T-cell (primary cell): ENCODE measurements at places on chromosomes 12 and 14. TPM values are rescaled to one million over a fixed set of nuclear protein-coding genes. Genes with fewer than 3 reads are reported as not detected.

DNA sequence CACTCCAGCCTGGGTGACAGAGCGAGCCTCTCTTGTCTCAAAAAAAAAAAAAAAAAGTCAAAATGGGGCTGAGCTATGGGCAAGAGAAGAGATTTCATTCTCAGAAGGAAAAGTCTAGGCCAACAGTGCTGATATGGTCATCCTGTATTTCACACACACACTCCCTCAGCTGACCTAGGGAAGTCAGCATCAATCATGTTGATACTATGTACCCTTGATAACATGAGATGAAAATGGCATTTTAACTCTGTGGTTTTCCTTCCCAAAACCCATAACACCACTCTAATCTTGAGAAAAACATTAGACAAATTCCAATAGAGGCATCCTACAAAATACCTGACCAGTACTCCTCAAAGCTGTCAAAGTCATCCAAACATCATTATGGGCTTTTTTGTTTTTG, 2.3 kb upstream of the NEMP1 start:
- H3K27ac ChIP-seq = no peak overlapping the region
- peaks cover 24% of the 10 kb centered on the region for H3K4me1 ChIP-seq

Gene SERPINA4
- total RNA-seq = not detected

- no peak overlapping the region for H3K27ac ChIP-seq
- no peaks in the 10 kb centered on the region for H3K27me3 ChIP-seq
- H3K4me1 ChIP-seq = no peaks in the 10 kb centered on the region
- DNase-seq = no peak
These were observed 256.0 kb downstream of the PCNX1 start for GRCh38 chr14:71163050-71163841.

DNA sequence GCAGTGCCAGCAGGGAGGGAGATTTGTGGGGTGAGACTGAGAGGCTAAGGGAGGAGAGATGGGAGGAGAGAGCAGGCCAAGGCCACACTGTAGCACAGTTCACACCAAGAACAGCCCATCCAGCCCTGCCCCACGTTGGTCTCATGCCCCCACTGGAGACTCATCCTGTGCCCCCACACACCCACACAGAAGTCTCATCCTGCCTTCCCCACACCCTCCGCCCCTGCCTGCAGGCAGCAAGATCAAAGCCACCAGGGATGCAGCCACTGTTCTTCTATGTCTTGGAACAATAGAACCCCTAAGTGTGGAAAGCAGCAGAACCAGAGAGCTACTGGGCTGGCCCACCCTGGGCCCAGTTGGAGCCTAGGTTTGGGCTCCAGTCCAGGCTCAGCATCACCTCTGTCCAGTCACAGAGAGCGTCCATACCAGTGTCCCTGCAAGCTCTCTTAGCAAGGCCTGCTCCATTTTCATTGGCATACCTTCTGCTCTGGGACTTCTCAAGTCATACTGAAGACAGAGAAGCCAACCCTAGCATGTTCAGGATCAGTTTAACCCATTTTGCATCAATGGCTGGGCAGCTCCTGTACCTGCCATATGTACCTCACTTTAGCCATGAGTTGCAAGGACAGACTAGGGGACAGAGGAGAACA, 31.7 kb upstream of the HDAC7 start:
- H3K36me3 ChIP-seq = no peaks in the 10 kb centered on the region
- H3K4me1 ChIP-seq = no peaks in the 10 kb centered on the region

- no peaks in the 10 kb centered on the region for H3K4me1 ChIP-seq
- DNase-seq = no peak
- no peaks in the 10 kb centered on the region for H3K27me3 ChIP-seq
- H3K27ac ChIP-seq = no peak overlapping the region
- no peaks in the 10 kb centered on the region for H3K36me3 ChIP-seq
- H3K4me3 ChIP-seq = no peak overlapping the region
These were observed 393.1 kb upstream of the RGS6 start for GRCh38 chr14:71538938-71539649.

Gene TRPV4
- not detected for total RNA-seq

Gene CLEC4D
- not detected for total RNA-seq

GRCh38 chr14:34038358-34039057, 87.6 kb upstream of the EGLN3 start:
- no peaks in the 10 kb centered on the region for H3K27me3 ChIP-seq
- H3K4me1 ChIP-seq = peaks cover 2% of the 10 kb centered on the region
- H3K36me3 ChIP-seq = no peaks in the 10 kb centered on the region
- no peak for DNase-seq
- no peak overlapping the region for H3K4me3 ChIP-seq

Gene FBXO33
- total RNA-seq = 64.0 TPM

DNA sequence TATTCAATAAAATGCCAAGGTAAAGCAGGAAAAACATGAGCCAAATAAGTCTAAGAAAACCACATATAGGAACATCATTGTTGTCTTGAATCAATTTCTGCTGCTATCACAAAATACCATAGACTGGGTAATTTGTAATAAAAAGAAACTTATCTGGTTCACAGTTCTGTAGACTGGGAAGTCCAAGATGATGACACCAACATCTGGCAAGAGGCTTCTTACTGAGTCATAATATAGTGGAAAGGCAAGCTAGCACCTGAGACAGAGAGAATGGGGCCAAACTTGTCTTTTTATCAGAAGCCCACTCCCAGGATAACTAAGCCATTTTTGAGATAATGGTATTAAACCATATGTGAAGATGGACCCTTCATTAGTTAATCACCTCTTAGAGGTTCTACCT, 975.9 kb downstream of the FLRT2 start:
- H3K36me3 ChIP-seq = no peaks in the 10 kb centered on the region
- H3K27me3 ChIP-seq = no peaks in the 10 kb centered on the region
- no peaks in the 10 kb centered on the region for H3K4me1 ChIP-seq
- H3K27ac ChIP-seq = no peak overlapping the region
- DNase-seq = no peak

DNA sequence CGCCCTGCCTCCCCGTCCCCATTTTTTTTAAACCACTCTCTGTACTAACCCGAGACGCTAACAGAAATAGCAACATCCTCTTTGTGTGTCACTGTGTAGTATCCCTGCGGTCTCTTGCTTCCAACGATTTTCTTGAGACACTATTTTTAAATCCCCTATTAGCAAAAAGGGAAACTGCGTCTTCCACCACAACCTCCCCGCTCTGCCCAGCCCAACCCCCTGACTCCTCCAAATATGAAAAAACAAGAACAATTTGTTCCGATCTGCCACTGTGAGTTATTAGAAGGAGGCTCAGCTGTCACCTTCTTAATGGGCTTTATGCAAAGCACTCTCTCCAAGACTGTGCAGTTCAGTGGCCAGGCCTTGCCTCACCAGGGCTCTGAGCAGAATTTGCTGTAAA, 76.3 kb downstream of the MAP1LC3B2 start:
- H3K27me3 ChIP-seq = peaks cover 12% of the 10 kb centered on the region
- no peak overlapping the region for H3K27ac ChIP-seq
- H3K4me3 ChIP-seq = no peak overlapping the region
- H3K36me3 ChIP-seq = no peaks in the 10 kb centered on the region
- no peak for DNase-seq

DNA sequence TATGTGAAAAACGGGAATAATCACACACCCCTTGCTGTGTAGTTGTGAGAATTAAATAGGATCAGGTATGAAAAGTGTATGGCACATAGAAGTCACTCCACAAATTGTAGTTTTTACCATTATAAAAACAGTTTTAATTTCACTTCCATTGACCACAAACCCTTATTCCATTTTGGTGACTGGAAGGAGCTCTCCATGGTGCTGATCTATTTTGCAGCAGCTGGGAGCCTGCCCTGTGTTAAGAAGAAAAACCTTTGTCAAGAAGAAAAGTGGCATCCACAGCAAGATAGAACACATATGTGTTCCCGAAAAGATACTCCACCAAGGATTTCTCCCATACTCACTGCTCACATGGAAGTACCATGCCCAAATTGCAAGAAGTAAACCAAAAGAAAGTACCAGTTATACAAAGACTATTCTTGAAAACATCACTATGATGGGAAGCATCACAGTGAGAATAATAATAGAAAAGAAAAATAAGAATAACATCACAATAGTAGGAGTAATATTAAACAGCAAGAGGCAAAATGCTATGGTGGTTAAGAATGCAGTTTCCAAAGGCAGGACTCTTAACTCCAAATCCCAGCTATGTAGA, 58.7 kb downstream of the TUNAR start:
- H3K27ac ChIP-seq = no peak overlapping the region
- no peaks in the 10 kb centered on the region for H3K36me3 ChIP-seq
- no peaks in the 10 kb centered on the region for H3K4me1 ChIP-seq
- peaks cover 4% of the 10 kb centered on the region for H3K27me3 ChIP-seq
- no peak overlapping the region for H3K4me3 ChIP-seq
- no peak for DNase-seq

Gene CPNE8
- 1.8 TPM for total RNA-seq
